GM06990 (cell line): ENCODE measurements at places on chromosomes 1 and 21.

GRCh38 chr21:27021801-27022200 is 54.9 kb upstream of the ADAMTS5 start:
- no peak for DNase-seq

GRCh38 chr21:38766987-38767722 is 38.6 kb upstream of the ETS2 start:
- peak; percentile 83 for DNase-seq

- DNase-seq, result no peak
Observed at GRCh38 chr1:111720977-111721786, 18.0 kb downstream of the INKA2 start.

- no peak for DNase-seq
Observed at GRCh38 chr1:16984717-16985116, 4.3 kb upstream of the MFAP2 start.

GRCh38 chr1:8825985-8826481 is 8.6 kb upstream of the RERE start:
- DNase-seq, result no peak

DNA sequence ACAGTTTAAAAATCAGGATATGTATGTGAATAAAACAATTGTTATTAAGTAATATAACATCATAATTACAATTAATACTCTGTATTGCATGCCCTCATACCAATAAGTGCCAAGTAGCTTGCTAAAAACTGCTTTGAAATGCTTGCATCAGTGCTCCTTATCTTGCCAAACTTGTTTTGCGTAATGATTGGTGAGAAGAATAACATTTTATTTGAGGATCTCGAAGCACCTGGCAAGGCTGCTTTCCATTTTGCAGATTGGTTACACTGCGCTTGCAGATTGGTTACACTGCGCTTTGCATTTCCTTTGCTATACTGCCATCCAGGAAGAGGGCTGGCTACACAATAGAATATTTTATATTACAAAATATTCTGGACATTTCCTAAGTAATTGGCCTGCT is 1.7 kb upstream of the PBX1 start:
- DNase-seq, result no peak

- no peak for DNase-seq
Observed at GRCh38 chr1:36645867-36646266, 163.2 kb upstream of the CSF3R start.

DNA sequence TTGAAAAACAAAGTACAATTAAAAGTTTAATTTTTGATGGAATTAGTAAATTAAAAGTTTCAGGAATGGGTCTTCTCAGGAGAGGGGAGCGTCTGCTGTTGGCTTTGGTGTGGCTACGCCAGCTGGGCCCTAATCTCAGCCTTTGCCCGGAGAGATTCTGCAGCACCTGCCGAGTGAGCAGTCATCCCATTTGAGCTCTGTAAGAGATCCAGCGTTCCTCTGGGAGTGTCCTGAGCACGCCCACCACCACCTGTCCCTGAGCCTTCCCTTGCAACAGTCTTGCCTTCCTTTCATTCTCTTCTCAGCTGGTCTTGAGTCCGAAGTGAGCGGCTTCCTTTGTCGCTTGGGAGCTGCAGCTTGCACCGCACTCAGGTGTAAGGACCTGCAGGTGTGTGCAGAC is 263.1 kb downstream of the CAMTA1 start:
- DNase-seq, result no peak

GRCh38 chr1:150553392-150554085 is 4.3 kb downstream of the ADAMTSL4 start:
- no peak for DNase-seq

- peak; percentile 83 for DNase-seq
Observed at GRCh38 chr1:116544588-116545358, 26.1 kb downstream of the CD58 start.

DNA sequence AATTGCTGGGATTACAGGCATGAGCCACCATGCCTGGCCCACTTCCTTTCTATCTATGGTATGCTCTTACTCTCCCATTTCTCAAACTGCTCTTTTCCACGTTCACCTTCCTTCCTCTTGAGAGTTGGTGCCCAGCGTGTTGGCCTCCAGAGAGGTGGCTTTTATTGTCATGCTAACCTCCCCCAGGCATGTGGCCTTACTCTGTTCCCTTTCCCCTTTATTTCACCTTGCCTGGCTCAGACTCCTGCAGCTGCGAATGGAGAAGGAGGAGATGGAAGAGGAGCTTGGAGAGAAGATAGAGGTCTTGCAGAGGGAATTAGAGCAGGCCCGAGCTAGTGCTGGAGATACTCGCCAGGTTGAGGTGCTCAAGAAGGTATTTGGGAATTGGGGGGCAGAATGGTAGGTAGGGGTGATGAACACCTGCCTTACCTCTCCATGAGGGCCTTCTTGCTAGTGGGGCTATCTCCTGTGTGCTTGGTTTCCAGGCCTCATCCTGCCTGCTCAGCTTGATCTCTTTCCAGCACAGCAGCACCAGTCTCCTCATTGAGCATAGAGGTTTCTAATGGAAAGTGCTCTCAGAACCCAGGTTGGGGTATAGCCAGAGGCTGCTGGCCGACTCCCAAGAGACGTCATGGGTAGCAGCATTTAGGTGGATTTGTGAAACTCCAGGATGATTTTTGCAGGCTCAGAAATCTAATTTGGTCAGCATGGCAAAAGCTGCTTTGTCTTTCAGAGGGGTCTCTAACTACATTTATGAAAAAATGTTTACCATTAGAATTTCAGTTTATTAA is 13.2 kb upstream of the TUFT1 start:
- no peak for DNase-seq

DNA sequence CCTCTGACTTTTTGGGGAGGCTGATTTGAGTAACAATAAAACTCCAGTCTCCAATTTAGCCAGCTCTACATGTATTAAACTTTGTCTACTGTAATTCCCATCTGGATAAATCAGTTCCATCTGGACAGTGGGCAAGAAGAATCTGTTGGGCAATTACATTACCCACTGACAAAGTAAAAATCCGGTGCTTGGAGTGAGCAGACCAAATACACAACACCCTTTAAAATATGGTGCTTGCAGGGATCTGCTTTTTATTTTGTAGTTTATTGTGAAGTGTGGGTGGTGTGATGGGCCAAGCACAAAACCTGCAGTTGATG is 8.9 kb upstream of the CD55 start:
- no peak for DNase-seq

GRCh38 chr1:213939888-213940287 is 47.9 kb upstream of the PROX1 start:
- DNase-seq, result no peak

- DNase-seq, result no peak
Observed at GRCh38 chr1:176791906-176792305, 328.9 kb downstream of the PAPPA2 start.

DNA sequence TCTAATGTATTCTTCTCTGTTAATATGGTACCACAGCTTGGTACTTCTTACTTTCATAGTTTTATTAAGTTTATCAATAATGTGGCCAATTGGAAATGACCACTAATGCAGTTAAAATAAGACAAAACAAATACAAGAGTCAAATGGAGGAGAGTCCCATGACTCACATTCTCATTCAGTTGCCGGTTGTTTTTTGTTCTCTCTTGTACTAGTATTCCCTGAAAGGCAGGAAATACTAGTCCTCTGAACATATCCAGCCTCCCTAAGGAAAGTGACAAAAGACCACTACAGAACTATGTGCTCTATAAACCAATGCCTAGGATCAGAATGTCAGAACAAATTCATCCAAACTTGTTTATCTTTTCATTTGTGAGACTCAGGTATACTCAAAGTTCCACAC is 165.2 kb upstream of the SAMSN1 start:
- DNase-seq, result no peak

DNA sequence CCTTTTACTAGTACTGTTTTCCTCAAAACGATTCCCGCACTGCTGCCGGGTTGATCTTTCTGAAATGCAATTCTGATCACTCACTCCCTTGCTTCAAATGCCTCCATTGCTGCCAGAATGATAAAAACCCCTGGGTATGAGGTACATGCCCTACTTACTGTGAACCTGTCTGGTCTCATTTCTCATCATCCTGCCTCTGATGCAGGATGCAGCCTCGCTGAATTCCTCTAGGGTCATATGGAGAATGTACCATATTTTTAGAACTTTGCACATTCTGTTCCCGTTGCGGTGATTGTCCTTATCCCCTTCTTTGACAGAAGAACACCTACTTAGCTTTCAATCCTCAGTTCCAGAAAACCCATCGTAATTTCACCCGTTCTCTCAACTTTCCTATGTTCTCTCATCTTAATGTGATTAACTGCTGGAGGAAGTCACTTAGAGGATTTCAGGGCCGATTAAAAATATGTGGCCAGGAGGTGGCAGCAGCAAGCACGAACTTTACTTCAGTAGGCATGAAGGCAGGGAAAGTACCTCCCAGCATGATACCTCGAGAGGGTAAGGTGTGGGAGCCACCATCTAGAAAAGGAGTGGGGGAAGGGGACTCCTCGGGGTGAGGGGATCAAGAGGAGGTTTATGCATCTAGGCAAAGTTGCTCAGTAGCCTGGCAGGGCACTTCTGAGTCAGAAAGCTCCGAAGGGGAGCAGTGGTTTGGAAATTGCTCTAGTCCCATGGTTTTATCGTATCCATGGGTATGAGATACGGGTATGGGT is 361.5 kb upstream of the ZP4 start:
- no peak for DNase-seq

DNA sequence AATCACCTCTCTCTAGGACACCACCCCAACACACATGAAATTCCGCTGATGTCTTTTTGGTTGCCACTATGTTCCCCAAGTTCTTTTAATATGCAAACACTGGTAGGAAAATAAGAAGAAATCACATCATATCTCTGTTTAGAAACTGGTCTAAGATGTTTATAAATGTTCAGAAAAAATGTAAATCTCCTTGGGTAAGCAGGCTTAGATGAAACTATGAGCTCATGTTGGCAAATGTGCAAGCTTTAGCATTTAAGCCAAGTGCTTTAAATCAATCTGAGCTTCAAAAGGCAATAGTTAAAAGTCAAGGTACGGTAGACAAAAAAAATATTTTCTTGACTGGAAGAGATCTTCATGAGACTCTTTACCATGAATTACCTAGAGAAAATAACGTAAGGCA is 25.2 kb upstream of the SLAMF9 start:
- no peak for DNase-seq

DNA sequence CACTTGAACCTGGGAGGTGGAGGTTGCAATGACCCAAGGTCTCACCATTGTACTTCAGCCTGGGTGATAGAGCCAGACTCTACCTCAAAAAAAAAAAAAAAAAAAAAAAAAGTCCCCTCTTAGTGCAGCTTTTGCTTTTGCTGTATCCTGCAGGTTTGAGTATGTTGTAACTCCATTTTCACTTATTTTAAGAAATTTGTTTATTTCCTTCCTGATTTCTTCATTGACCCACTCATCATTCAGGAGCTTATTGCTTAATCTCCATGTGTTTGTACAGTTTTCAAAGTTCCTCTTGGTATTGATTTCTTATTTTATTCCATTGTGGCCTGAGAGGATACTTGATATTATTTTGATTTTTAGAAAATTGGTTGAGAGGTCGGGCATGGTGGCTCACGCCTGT is 50.9 kb upstream of the AK4 start:
- no peak for DNase-seq

GRCh38 chr1:156602557-156602993 is 1.3 kb upstream of the GPATCH4 start:
- DNase-seq, result no peak

GRCh38 chr1:11645670-11646265 is 8.5 kb downstream of the FBXO2 start:
- DNase-seq, result no peak

DNA sequence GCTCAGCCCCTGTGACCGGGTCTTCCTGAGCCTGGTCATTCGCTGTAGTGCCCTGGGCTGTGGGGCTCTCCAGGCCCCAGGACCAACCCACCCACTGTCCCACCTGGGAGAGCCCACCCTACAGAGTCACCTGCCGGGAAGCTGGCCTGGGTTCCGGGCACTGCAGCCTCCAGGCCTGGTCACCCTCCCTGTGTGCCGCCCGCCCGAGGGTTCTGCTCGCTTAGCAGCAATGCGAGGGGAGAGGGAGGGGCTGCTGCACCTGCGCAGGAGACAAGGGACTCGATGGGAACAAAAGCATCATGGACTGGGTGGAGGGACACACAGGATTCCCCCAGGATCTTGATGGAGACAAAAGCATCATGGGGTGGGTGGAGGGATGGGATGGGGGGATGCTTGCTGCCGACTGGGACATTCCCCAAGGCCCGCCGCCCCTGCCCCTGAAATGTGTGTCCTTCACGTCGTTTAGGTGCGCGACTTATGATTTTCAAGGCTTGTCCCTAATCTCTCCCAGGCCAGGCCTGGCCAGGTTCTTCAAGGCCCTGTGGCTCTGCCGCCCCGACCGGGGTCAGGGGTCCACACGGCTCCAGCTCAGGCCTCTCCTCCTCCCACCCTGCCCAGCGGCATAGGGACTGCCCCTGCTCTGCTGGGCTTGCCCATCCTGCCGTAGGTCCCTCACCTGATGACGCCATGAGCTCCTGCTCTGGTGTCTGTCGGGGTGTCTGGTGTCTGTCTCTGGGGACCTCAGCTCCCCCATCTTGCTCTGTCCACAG is 1.7 kb downstream of the KRTAP10-8 start:
- DNase-seq, result no peak

DNA sequence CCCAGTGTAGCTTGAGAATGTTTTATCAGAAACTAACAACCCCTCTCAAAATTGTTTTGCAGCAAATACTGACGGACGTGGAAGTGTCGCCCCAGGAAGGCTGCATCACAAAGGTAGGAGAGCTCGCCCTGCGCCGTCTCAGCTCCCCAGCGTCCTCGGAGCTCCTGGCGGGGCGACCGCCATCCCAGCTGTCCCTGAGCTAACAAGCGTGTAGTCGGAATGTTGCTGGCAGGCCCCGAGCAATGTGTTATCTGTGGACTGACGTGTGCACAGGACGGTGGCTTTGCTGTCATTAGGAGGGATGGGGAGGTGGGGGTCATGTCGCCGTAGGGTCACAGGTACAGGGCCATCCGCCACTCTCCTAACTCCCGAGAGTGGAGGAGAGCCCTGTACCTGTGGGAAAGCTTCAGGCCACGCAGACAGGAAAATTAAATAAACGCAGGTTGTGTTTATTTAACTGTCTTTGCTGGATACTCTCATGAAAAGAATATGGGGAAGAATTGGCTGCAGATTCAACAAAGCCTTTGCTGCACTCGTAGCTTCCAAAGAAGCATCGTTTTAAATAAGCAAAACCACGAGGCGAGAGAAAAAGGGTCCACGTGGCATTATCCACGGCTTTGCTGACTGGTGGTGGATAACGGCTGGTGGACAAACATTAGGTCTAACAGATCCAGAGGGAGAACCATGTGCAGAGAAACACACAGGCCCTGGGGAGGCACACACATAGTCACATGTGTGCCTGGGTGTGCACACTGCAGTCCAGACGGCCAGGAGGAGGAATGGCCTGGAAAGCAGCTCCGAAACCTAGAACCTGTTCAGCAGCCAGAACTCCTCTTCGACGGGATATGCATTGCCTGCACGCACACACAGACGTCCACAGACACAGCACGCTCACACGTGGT is 175.3 kb downstream of the PRDM16 start:
- no peak for DNase-seq

DNA sequence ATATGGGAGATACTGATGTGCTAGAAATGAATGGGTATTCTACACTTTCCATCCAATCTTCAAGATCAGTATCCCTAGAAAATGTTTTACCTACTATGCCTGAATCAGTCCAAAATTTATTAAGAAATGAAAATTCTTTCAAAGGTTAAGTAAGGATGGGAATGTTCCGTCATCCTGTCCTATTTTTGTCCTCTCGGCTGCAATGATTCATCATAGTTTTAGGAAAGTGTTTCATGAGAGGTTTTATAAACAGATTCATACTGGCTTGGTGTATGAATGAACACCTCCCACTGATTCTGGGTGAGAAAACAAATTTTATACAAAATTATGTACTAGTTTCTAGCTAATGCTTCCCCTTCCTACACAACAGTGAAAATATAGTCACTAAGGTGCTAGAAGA is 504.6 kb upstream of the NR5A2 start:
- no peak for DNase-seq
